ENCODE measurements at places on chromosomes 11 and 22.

- DNase-seq, result no peak
Measured at GRCh38 chr11:9849389-9849788, 185.5 kb downstream of the SWAP70 start.

DNA sequence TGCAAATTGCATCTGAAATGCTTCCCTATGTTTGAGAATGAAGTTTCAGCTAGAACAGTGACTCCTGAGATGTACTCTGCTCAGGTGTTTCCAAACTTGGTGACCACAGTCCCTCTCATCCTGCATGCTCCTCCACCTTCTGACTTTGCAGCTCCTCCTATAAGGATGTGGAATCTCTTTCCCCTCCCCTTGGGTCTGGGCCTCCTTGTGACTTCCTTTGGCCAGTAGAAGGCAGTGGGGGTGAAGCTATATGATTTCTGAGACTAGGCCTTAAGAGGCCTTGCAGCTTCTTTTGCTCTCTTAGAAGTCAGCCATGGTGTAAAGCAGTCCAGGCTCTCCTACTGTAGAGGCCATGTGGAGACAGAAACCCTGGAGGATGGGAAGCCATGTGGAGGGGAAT, 50.7 kb downstream of the CSF2RB start:
- no peak for DNase-seq

DNA sequence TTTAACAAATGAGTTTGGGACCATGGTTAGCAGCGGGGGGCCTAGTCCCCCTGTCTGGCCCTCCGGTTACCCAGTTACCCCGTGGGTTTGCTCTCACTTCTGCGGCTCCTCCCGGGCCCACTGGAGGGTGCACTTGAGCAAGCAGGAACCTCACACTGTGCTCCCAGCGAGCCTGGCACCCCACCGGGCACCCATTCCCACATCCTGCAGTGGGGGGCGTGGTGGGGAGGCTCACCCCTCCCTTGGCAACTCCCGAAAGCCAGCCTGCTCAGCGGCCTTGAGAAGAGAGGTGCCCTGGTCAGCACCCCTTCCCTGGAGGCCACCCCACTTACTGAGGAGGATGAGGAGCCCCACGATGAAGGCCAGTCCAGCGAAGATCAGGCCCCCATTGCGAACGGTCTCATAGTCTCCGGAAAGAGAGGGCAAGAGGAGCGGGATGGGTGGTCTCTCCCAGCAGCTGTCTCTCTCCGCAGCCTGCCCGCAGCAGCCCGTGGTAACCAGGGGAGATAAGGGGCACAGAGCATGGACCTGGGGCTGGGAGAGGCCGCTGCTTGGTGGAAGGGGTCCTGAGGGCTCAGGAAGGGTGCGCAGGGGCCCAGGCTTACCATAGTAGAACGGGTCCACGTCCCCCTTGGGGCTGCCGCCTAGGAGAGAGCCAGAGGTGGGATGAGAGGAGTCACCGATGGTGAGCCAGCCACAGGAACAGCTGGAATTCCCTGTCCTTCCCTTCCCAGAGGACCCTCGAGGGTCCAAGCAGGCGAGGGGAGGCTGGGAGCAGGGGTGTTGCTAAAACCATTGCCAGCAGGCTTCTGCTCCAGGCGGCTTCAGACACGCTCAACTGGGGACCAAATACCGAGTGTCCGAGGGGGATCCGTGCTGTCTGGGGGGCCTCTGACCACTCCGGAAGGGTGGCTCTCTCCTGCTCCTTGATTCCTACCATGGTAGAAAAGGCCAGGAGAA, 2.2 kb downstream of the FXYD2 start:
- peak; percentile 57 for DNase-seq

GRCh38 chr22:31227186-31227585, 15.1 kb downstream of the LIMK2 start:
- DNase-seq, result no peak

DNA sequence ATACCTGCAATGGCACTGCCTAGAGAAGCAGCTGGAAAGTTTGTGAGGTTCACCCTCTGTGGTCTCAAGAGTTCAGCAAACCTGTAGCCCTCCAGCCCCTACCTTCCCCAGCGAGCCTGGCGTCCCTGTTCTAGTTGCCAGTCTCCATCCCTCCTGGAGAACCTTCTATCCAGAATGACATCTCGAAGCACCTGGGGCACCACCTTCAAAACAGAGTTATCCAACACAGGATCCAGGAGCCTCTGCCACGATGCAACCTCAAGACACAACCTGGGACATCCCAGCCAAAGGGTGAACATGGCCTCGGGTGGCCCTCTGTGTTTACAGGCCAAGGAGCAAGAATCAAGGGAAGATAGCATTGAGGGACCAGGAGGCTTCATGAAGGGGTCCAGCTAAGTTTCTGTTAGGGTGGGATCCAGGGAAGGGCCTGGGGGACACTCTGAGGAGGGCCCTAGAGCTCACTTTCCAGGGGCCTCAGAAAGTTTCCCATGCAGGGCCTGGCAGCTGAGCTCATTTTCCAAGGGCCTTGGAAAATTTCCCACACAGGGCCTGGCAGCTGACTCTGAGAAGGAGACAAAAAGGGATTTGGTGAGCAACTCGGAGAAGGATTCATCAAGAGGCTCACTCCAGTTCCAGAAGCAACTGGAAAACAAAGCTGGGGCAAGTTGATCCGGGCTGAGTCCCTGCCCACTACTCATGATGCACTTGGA, 36.9 kb upstream of the SYT13 start:
- no peak for DNase-seq

DNA sequence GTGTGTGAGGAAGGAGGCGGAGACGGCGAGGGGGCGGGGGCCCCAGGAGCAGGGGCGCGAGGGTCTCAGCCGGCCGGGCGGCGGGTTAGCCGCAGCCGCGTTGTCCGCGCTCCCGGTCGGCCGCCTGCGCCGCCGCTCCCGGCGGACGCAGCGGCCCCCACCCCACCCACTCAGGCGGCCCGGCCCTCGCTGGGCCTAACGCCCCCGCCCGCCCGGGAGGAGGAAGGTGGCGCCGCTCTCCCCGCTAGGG, at the start of gene FCHSD2:
FCHSD2 (minus strand) TSS at position 191 of the 250 bp plus-strand sequence. CDS start 441 bp downstream, outside the sequence.
- DNase-seq, result no peak

- DNase-seq, result no peak
Measured at GRCh38 chr22:31857247-31857646, 87.1 kb upstream of the YWHAH start.

GRCh38 chr11:70489276-70489675, 90.9 kb downstream of the CTTN start:
- DNase-seq, result no peak
